ENCODE measurements at places on chromosomes 3 and 15.
A peak's percentile ranks its signal among the peaks of the same experiment; 100 is the strongest.

DNA sequence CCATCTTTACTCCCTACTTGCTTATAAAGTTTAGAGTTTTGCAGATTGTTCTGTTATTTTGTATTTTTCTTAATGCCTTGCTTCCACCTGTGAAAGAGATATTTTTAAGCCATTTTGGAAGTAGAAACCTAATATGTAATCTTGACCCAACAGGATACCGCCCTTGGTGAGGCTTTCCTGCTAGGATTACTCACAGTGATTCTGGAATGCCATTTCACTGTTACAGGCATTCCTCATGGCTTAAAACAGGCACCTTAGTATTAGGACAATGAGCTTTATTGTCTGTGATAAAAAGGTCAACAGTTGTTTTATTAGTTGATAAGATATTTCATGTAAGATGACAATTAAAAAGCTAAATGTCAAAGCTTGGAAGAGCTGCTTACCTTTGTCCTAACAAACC lies 58.2 kb downstream of the PHLDB2 start:
- DNase-seq = no peak

GRCh38 chr3:155629056-155629455 lies 115.8 kb downstream of the PLCH1 start:
- DNase-seq = no peak

GRCh38 chr15:54941417-54941816 lies 255.3 kb downstream of the RSL24D1 start:
- no peak for DNase-seq

DNA sequence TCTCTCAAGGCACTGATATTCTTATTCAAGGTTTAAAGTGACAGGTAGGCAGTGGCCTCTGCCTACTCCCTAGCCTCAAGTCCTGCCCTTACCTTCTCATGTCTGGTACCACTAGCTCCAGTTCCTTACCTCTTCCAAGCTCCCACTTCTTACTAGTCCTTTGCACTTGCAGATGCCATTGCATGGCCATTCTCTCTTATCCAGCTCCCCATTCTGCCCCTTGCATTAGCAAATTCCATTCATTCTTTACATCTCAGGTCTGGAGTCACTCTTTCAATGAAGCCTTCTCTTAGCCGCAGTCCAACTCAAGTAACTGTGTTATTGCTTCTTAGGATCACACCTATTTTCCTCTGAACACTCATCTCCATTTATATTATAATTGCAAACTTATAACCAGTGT lies 807.1 kb downstream of the EDEM1 start:
- DNase-seq = no peak

DNA sequence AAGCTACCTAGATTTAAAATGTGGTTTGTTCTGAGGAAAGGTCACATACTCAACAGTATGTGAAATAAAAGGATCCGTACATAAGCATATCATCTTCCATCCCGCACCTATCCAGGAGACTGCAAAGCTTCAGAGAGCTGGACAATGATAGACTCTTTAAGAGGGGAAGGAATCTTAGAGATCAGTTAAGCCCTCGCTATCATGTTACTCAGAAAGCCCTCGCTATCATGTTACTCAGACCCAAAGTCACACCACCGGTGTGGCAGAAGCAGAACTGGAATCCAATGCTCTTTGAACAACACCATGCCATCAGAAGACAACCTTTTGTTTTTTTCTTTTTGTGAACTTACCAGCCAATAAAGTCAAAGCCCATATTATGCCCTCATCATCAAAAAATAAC lies 5.8 kb downstream of the ANO10 start:
- no peak for DNase-seq

DNA sequence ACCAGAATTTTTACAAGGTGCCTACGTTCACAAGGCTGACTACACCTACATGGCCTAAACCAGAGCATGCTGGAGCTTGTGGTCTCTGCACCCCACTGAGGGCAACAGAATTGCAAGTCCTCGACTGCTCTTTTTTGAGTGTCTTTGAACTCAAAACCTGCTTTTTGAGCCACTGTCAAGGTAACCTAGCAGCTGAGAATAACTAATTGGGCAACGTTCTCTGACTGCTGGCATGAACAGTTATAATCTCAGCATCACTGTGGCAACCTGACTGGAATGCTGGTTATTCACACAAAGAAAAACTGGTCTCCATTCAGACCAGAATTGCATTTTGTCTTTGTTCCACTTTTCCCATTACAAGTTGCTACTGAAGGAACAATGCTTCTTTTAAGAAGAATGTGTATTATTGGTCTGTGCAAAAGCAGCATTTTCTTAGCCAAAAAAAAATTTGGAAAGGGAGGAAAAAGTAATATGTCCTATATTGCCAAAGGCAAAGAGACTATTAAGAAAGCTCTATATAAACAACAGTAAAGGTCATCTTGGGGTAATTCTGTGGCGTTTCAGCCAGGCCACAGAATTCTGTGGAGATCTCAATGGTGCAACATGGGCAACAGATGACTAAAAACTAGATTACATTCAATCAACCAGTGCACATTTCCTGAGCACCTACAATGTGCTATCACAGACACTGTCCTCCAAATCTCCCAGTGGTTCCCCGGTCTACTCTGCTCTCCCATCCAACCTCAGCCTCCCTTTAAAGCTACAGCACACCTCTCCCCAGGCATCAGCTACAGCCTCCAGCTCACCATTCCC lies 76.8 kb downstream of the TNIK start:
- DNase-seq = no peak

GRCh38 chr3:97793420-97794019 lies 28.3 kb upstream of the CRYBG3 start:
- peak; percentile 53 for DNase-seq

DNA sequence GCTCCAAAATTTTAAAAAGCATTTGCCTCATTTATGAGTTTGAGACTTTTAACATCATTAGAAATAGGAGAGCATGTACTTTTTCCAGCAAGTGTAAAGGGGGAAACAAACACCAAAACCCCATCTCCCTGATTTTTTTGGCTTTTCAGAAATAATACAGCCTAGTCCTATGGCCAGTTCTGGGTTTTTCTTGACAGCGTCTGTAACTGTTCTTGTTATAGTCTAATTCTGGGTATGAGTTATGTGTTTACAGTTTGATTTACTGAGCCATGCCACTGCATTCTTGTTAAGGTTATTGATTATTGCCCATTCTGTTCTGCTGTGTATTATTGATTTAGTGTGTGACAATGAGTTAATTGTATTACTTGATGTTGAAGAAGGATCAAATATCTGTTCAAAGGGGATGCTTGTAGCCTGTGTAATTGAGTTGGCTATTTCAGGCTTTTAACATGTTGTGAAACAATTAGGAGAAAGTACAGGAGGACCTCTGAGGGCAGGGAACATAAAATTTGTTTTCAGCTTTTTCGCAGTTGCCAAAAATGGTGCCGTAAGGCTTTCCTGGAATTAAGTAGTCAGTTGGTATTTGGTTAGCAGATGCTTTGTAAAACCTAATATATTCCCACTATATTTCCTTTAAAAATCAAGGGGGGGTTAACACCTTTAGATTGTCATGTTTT lies 46.1 kb downstream of the MBNL1 start:
- DNase-seq = no peak

DNA sequence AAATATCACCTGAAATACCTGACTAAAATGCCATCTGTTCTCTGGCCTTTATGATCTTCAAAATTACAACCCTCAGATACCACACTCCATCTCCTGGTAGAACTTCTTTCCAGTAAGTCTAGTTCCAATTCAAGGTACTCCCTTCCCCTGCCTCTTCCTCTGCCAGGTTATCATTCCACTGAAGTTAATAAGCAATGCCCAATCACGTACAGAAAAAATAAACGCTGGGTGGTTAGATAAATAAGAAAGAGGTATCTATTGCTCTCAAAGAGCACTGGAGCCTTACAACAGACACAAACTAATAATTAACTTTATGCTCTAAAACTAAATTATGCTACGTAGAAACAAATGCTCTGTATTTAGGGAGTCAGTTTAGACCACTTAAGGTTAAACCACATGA lies 112.5 kb downstream of the MYO9A start:
- DNase-seq = no peak

DNA sequence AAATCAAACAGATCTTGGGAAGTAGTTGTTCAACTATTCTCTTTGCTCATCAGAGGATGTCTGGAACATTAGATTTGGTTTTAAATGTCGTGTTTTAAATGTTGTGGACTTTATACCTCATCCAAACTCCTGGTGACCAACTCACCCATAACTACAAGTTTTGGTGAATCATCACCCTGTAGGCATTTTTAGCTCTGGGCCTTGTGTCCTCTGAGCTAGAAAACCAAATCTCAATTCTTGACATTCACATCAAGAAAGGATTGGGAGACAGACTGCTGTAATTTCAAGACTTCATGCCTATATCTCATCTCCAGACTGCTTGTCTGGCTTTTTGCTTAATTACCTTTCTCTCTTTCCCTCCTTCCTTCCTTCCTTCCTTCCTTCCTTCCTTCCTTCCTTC lies 228.5 kb upstream of the ROBO2 start:
- no peak for DNase-seq

- DNase-seq = no peak
Observed at GRCh38 chr3:122690096-122690495, 9.5 kb downstream of the PARP14 start.

- DNase-seq = no peak
Observed at GRCh38 chr15:55195996-55196395, 745 bp downstream of the RSL24D1 start.

- no peak for DNase-seq
Observed at GRCh38 chr15:70788114-70789049, 25.0 kb upstream of the UACA start.

DNA sequence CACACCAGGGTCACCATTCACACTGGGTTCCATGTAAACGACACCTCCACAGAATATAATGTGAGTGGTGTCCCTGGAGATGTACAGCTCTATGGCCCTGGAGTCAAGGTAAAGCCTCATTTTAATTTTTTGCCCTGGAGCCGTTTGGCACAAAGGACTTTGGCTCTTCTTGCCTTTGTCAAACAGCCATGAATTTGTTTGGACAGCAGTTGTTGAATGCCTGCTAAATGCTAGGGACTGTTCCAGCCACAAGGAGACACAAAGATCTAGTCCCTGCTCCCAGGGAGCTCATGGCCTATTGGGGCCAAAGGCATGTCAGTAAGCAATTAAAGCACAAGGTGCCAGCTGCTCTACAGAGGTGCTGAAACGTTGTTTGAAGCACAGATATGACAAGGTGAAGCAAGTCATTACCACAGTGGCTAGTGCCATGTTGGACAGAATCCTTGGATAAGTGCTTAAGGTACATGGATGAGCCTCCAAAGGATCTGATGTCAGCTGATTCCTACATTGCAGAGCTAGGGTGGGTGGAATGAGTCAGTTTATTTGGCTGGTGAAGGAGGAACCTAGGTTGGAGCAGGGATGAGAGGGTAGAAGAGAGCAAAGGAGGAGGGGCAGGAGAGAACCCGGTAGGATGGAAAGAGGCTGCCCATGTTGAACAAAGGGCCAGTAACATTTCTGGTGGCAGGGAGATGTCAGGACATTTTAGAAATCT lies 171.9 kb upstream of the CTDSPL start:
- DNase-seq = no peak

DNA sequence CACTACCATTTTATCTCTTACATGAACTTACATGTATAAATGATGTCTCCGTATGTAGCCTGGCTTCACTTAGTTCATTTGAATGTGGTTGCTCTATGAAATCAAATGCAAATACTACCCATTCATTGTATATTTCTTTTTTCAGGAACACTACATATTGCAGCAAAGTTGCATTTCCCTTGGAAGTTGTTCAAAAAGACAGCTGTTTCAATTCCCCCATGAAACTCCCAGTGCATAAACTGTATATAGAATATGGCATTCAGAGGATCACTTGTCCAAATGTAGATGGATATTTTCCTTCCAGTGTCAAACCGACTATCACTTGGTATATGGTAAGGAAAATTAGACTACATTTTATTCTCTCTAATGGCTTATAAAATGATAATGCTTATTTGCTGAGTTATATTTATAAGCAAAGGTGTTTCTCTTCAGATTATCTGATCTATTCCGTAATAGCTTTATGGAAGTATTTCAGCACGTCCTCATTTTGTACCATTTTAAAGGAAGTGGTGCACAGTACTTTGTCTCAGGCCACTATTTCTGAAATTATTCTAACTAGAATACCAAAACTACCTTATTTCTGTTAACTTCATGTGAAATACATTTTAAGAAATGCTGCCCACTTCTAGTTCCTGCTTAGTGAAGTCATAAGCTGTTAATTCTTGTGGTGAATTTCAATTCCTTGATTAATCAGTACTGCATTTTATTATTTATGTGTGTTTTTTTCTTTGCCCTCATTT lies 95.1 kb downstream of the IL1RAP start:
- DNase-seq = no peak

- no peak for DNase-seq
Observed at GRCh38 chr3:30437171-30437601, 169.2 kb upstream of the TGFBR2 start.

DNA sequence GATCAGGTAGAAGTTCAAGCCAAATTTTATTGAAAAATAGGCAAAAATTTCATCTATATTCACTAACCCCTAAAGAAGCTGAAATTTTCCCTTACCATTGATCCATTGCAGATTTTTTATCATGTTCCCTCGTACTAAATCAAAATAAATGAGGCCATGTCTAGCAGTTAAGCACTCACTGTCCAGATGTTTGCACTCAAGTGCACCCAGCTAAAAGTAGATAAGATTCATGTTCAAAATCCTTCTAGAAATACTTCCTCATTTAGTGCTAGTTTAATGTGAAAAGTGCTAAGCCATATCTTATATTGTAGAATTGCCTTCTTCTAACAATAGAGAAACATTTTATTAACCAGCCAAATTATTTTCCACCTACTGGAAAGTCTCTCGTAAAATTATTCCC lies 164.7 kb upstream of the UBE2E2 start:
- no peak for DNase-seq

GRCh38 chr3:31244929-31245817 lies 287.6 kb upstream of the STT3B start:
- DNase-seq = no peak

- no peak for DNase-seq
Observed at GRCh38 chr3:197293605-197294237, 4.7 kb downstream of the DLG1 start.

- DNase-seq = peak; percentile 37
Observed at GRCh38 chr3:133209871-133210550, 171.8 kb downstream of the TMEM108 start.

GRCh38 chr15:51310064-51310463 lies 28.3 kb downstream of the CYP19A1 start:
- DNase-seq = no peak

GRCh38 chr3:41987627-41988026 lies 25.7 kb upstream of the ULK4 start:
- no peak for DNase-seq

- DNase-seq = no peak
Observed at GRCh38 chr15:46672041-46672440, 1037.2 kb downstream of the SQOR start.

GRCh38 chr3:14127516-14128161 lies 2.8 kb downstream of the TMEM43 start:
- no peak for DNase-seq

- DNase-seq = no peak
Observed at GRCh38 chr15:86892774-86893449, 813.2 kb downstream of the AGBL1 start.

DNA sequence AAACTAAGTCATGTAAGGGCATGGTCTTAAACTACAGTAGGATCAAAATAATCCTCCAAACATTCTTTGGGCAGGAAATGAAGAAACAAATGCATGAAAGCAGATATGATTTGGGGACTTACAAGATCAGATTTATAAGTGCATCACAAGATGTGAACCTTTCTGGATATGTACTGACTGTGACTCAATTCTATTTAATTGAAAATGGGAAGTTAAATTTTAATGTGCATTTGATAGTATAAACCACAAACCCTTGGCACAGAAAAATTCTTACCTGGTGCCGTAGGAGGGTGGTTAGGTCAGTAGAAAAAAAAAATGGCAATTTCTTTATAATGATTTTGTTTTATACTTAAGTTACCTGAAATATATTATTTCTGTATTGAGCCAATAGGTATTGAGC lies 262.5 kb upstream of the TGFBR2 start:
- no peak for DNase-seq

- no peak for DNase-seq
Observed at GRCh38 chr15:88220443-88221335, 35.9 kb downstream of the NTRK3 start.

Measured in activated CD4-positive, alpha-beta T cell treated with anti-CD3 and anti-CD28 coated beads, Interleukin-2, Interleukin-6, amounts not matched to agents 100 ng/mL and 50 ng/mL, durations not matched to agents 16 hours and 8 hours (primary cell).